Astrocyte (in vitro differentiated cells and primary cell): ENCODE measurements at places on chromosomes 1 and 21. TPM values are rescaled to one million over a fixed set of nuclear protein-coding genes. Genes with fewer than 3 reads are reported as not detected.

LCE2C gene
- total RNA-seq: not detected in 2 replicates

GRCh38 chr1:222730866-222731265 lies 6.1 kb upstream of the FAM177B start:
- DNase-seq: no peak

MPZ gene
- 2.3 TPM in 2 replicates for total RNA-seq

DNA sequence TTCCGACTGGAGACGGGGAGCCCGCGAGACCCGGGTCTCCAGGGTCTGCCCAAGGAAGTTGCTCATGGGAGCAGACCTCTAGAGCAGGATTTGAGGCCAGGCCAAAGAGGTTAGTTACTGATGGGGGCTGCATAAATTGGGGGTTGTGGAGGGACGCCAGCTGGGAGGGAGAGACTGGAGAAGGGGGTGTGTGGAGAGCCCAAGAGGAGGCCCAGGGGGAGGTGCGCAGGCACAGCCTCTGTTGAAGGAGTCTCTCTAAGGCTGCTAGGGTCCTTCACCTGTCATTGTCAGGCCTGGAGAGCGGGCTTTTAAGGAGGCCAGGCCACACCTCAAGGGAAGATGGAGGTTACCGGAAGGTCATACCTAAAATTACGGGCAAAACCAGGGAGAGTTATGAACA lies 363 bp downstream of the PLA2G5 start:
- no peak for DNase-seq

DNA sequence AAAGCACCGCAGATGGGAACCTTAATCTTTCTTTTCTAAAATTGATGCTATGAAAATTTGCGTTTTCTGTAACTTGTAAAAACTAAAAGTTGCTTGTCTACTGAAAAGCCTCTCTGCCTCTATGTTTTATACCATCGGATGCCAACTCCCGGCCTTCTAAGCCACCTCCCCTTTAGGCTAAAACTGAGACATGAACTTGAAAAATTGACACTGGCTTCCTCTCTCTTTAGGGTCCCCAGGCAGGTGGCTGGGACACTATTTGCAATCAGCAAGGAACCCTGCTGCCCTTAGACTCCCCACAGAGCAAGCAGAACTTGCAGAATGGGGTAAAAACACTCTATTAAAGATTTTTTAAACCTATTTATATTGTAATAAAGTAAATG lies 151.1 kb upstream of the CAMK1G start:
- DNase-seq: no peak

DNA sequence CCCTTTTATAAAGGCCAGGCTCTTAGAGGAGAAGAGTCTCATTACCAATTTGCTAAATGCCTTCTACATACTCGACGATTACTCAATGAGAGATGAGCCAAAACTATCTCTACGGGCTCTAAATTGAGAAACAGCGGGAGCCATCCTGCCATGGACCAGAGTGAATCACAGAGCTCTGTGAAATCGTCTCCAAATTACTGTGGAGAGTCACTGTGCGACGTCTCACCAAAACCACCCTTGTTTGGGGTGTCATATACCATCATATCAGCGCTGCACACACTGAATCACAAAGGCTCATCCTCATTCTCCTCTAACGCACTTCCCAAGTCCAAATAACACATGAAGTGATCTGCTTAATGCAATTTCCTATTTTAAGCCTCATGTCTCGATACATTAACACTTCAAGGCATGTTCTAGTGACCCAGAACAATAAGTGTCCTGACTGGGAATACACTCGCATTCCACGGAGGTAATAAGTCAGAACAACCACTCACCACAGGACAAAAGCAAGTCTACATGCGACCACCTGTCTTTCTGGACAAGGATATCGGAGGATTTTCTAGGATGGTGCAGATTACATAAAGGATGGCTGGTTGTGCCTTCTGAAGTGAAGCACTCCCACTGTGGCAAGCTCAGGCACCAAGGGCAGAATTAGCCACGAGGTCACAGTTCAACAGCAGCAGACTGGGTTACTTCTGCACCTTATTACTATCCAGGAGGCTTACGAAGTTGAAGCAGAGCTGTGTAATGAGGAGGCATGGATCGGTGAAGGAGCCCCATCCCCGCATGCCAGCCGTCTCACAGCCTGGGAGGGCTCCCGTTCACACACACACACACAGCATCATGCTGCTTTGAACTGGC lies 44.3 kb downstream of the NID1 start:
- no peak for DNase-seq

DNA sequence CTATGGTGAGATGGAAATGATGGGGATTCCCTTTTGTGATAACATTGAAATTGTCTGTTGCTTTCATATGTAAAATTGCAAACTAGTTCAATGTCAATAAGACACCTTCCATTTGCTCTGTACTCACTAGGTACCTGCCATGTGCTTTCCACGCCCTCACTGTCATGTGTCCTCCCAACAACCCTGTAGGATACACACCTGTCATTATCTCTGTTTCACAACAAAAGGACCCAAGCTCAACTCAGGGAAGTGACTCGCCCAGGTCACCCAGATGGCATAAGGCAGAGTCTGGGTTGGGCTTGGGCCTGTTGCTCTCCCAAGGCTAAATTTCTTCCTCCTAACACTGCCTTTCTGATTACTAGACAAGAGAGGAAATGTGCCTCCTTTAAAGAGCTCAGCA lies 45.3 kb upstream of the MCOLN3 start:
- DNase-seq: no peak

- peak; percentile 73 for DNase-seq
These were observed 114.3 kb upstream of the RUNX1 start for GRCh38 chr21:35163411-35163810.

USH2A gene
- total RNA-seq: 0.02 TPM in 2 replicates

- peak; percentile 44 for DNase-seq
These were observed at the start of gene PCP4L1 for GRCh38 chr1:161258439-161259344. TSS of gene PCP4L1 (plus strand) at chr1:161258745. CDS start at chr1:161258975, 230 bp downstream.

DNA sequence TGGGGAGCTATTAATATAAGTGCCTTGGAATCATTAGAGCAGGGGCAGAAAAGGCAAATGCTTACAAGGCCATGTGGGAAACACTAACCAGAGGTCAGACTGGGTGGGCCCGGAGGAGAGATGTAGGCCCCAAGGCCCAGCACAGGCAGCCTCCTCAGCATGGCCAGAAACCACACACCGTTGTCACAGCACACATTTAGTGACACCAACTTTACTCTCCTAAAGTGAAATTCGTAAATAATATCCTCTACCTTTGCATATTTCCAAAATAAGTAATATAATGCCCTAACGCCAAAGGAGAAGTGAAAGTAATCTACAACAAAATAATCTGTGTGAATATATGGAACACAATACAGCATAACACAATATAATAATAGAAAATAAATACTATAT lies 62.6 kb downstream of the KIF21B start:
- DNase-seq: no peak

DNA sequence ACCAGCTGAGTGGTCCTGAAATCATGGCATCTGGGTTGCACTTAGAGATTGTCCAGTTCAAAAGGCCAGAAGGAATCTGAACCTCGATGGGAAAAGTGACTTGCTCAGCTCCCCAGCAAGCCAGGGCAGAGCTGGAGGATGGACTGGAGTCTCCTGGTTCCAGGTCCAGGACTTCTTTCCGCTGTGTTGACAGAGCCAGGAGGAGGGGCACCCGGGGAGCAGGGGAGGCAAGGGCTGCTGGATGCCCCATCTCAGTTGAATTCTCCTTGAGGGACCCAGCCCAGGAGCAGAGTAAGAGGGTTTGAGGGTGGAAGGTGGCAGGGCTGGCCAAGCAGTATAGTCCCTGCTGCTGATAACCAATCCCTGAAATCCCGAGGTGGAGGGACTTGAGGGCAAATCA lies 2.4 kb upstream of the ALPL start:
- DNase-seq: no peak

DNA sequence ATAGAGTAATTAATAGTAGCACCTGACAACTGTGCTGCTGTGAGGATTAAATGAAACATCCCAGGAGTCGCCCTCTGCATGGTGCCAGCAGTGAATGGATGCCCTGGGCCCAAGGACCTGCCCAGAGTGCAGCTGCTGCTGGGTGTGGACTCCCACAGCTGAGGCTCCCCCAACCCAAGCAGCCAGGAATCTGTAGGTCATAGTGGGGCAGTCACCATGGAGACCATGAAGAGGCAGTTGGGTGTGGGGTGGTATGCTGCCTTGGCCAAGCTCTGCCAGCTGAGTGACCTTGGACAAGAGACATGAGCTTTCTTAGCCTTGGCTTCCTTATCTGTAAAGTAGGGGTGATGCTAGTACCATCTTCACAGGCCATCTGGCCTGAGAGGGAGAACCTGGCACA lies 9.4 kb downstream of the OLIG2 start:
- DNase-seq: no peak

DNA sequence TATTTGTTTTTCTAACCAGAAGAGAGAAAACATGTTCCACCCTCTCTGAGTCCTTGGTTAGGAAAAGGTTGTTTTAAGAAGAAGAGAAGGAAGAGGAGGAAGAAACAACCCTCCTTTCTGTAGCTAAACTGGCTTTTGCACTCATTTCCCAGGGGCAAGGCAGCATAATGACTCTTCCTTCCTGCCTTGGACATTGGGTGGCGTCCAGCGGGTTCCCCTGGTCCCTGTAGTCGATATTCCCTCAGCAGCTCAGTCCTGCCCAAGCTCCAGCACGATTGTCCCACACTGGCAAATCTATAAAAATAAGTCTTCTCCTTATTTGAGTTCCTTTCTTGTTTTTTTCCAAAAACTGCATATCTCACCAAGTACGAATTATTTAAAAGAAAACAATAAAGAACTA lies 81.2 kb downstream of the TEX35 start:
- no peak for DNase-seq

DNA sequence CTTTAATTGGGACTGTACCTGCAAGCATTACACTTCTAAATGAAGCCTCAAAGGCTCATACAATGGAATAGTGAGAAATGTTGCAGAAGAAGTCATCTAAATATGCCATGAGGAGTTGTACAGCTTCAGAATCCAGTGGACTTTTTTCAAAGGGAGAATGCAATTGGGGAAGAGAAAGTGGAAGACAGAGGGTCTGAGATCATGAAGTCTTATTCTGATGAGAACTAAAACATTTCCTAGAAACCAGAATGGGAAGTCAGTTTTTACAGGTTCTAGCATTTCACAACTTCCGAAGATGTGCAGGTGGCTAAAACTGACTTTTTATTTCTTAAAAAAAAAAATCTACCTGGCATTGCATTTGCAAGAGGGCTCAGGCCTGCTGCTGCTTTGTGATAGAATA lies 424.4 kb upstream of the RUNX1 start:
- DNase-seq: no peak

NUP210L gene
- 0.07 TPM in 1 of 2 replicates, not detected in the other for total RNA-seq

FAM43B gene
- 0.22 and 0.27 TPM in 2 replicates for total RNA-seq

DNA sequence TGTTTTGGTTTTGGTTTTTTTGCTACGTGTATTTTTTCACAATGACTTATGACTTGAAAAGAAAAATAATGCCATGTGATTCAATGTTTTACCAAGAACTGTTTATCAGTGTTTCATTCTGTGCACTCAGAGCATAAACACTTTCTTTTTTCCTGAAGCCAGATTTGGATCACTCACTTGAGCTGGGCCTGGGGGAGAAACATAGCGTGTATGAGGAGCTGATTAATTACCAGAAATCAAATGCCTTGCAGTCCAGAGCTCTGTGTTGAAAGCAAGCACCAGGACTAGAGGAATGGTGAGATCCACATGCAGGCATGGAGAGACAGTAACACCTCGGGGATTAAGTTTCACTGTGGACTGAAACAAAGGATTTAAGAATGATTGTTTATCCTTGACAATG lies 642.1 kb upstream of the ADGRL2 start:
- peak; percentile 56 for DNase-seq

DNA sequence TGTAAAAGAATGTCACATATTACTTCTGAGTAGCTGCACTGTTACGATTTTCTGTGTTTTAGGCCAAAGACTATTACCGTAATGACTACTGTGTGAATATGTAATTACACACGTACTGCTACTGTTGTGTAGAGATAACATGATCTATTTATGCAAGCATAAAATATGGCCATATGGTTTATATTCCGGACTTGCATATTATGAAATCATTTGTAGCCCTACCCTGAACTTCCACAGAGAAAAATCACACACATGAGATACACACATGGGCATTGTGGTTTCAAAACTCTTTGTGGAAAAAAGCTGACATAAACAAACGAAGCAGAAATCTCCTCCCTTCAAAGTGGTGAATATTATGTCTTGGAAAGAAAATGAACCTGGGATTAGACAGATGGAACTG lies 373.0 kb upstream of the ADAMTS5 start:
- no peak for DNase-seq

NEXN gene
- total RNA-seq: 37.5 and 39.4 TPM in 2 replicates

DNA sequence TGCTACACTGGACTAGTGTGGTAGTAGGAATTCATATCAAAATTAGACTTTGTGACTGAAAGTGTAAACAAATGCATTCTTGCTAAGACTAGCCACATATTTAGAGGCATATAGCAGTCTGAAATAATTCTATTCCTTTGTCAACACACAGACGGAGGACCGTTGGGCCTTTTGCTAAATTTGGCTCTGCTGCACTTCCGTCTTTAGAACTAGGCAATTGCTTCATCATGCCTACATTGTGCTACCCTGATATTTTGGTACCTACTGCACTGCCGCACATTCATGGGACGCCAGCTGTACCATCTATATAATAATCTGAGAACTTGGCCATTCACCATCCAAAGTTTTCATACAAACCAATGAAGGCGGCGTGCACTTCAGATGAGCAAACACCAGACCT lies 346.8 kb downstream of the KIF26B start:
- no peak for DNase-seq

PPCS gene
- 23.4 and 26.8 TPM in 2 replicates for total RNA-seq

- DNase-seq: no peak
These were observed 115.9 kb upstream of the JUN start for GRCh38 chr1:58899587-58900271.

DNA sequence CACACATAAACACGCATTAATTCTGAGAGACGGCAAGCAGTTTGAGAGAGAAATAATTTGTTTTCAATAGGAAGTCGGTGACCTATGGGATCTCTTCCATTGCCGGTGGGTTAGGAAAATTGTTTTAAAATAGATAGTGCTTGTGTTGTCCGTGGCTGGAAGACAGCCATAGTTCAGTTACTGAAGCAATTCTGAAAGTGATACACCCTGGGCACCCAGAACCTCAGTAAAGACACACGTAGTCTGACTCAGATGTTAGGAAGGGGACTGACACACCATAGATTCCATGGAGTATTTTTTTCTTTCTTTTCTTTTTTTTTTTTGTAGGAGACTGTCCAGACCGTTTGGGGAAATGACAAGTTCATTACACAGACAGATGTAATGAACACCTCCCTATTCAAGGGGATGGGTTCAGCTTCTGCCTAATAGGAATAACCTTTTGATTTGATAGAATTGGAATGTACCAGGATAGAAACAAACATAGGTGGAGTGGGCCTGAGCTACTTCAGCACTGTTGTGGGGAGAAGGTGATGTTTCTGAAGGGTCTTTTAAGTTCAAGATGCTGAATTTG lies 1.6 kb downstream of the C1orf21 start:
- DNase-seq: peak; percentile 78

CDK18 gene
- total RNA-seq: 15.7 and 17.8 TPM in 2 replicates

DNA sequence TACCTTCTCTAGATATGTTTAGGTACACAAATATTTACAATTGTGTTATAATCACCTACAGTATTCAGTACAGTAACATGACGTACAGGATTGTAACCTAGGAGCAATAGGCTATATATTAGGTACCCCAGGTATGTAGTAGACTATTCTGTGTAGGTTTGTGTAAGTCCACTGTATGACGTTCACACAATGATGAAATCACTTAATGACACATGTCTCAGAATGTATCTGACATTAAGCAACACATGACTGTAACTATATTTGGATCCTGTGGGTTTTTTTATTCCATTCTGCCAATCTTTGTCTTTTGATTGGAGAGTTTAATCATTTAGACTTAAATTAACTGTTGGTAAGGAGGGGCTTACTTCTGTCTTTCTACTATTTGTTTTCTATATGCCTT lies 52.1 kb downstream of the STYXL2 start:
- no peak for DNase-seq

FAM177B gene
- total RNA-seq: not detected in 2 replicates

RPE65 gene
- total RNA-seq: 0.27 and 0.91 TPM in 2 replicates
